ENCODE measurements at places on chromosomes 13 and 19.

DNA sequence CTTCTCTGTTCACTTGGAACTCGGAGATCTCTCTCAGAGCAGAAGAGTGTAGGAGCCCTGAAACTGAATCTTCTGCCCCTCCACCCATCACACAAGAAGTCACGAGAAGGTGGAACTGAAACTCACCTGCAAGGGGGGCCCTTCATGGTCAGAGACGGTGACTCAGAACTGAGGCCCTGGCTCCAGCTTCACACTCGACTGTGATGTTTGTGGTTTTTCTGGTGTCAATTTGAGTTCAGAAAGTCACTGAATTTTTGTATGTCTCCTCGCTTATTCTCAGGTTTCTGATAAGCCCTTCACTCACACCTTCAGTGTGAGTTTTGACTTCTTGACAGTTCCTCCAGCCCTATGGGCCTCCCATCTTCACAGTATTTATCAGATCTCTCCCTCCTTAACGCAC is 23.1 kb downstream of the SIGLEC5 start:
- DNase-seq, result no peak

DNA sequence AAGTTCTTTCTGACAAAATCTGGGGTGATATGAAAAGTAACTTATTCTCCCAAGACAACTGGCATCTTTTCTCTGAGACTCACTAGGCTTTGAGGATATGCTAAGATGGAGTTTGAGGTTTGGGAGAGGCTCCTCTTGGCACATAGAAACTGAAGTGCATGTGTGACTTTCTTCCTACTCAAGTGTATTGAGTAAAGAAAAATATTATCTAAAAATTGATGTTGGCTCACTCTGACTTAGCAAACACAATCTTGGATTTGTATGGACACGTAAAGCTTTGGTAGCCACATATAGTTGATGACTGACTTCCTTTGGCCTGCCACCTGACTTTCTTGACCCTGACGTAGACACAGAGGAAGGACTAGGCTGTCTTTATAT is 71.1 kb upstream of the KLF12 start:
- DNase-seq, result no peak

DNA sequence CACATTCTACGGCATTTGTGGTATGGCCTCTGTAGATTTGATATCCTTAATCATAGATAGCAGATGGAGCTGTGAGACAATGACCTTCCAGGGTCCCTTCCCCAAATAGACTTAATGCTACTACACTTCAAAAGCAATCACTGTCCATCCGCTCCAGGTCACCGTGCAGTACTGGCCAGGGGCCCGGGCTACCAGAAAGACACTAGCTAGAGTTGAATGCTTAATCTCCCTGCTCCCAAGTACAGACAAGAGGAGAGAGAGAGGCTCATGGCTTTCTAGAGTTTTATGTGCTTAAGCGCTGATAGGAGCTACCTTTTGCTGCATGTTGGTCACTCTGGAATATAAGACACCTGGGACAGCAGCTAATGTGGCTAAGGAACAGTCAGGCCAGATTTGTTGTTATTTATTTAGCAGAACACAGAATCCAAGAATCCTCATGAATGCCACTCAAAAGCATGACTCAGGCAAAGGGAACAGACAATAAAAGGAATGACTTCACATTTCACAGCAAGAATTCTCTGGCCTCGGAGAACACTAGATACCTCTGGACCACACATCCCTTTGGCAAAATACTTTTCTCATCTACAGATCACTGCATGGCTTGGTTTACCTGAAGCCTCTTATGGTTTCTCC is 165.0 kb downstream of the LACC1 start:
- no peak for DNase-seq

- no peak for DNase-seq
Measured at GRCh38 chr19:17109962-17110598, 34.5 kb downstream of the MYO9B start.

DNA sequence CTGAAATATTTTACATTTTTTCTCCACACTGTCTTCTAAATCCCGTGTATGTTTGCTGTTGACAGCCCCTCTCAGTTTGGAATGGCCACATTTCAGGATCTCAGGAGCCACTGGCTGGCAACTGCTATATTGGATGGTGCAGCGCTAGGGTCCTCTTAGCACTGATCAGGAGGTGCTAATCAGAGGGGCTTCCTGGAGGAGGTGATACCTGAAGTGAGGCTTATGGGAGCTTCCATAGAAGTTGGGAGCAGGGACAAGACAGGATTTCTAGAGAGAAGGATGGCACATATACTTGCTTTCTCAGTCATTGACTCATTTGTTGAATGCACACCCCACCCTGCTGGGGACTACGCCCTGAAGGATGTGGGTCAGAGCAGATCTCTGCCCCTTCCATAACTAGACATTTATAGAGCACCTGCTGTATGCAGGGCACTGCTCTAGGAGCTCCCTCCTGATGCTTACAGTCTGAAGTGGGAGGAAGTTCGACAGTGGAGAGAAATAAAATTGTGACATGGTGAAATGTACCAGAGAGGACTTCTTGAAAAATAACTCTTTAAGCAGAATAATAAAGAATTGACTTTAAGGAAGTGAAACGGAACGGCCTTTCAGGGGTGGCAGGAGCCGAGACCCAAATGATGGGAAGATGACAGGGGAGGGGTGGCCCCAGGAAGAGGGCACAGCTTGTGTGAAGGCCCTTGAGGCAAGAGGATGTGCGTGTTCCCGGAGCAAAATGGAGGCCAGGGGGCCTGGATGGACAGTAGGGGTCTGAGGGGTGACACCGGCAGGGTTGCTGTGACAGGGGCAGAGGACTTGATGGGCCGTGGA is 13.1 kb downstream of the AP2A1 start:
- DNase-seq, result no peak

DNA sequence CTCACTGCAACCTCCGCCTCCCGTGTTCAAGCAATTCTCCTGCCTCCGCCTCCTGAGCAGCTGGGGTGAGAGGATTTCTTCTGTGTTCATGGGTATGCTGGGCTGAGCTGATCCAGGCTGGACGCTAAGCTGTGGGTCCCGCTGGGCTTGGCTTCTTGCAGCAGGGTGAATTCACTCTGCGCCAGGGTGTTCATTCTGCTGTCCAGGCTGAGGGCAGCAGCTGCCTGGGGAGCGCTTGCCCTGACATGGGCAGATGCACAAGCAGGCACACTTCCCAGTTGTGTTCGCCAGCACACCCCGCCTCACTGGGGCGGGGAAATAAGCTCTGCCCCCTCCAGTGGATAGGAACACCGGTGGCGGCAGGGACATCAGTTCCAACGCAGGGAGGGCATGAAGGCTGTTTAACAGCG is 7.3 kb upstream of the INAFM1 start:
- DNase-seq, result peak; percentile 20

DNA sequence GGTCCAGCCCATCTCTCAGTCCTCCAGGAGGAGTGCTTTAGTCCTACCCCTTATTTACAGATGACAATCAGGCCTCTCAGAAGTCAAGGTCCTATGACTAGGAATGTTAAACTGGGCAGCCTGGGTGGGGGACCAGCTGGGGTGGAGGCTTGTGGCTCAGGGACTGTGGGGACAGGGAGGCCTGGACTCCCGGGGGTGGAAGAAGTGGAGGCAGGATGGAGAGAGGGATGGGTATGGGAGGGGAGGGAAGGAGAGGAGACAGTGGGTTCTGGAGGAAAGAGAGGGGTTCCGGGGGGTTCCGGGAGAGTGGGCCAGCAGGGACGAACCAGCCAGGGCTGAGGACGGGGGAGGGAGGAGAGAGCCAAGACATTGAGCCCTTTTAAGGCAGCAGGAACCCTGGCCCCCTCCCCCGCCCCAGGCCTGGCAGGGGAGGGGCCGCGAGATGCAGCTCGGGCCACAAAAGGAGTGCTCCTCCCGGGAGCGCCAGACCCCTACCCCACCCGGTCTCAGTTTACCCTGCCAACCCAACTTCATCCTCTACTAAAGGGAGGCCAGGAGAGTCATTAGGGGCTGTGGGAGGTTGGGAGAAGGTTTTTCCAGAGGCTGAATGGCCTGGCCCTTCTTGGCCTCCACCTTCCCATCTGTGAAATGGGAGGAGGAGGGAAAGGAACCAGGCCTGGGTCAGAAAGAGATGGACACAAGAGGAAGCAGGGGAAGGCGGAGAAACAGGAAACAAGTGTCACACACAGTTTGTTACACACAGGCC is 1.7 kb downstream of the DMPK start:
- no peak for DNase-seq

GRCh38 chr13:85816413-85816812 is 17.2 kb upstream of the SLITRK6 start:
- no peak for DNase-seq

DNA sequence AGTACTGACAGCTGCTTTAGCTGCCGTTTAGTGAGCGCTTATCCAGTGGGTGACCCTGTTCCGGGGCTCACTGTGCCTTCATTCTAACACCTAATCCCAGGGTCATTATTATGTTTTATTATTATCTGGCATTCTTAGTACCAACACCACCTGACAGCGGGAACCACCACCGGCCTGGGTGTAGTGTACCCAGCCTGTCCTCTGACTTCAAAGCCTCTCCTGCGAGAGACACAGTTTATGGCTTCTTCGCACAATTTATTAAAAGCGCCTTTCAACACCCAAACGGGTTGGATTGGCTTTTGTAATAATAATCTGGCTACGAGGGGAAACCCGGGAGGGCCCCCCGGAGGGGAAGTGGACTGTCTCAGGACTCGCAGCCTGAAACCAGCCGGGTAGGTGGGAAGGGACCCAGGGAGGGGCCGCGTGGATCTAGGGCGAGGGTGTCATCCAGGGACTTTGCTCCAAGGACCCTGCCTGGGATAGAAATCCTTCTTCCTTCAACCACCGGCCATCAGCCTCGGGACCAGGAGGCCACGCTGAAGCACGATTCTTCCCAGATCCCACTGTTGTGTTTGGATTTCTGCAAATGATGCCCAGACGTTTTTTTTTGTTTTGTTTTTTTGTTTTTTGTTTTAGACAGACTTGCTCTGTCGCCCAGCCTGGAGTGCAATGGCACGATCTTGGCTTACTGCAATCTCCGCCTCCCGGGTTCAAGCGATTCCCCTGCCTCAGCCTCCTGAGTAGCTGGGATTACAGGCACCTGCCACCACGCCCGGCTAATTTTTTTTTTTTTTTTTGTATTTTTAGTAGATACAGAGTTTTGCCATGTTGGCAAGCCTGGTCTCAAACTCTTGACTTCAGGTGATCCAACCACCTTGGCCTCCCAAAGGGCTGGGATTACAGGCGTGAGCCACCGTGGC is 1.6 kb upstream of the ZBTB7A start:
- no peak for DNase-seq

DNA sequence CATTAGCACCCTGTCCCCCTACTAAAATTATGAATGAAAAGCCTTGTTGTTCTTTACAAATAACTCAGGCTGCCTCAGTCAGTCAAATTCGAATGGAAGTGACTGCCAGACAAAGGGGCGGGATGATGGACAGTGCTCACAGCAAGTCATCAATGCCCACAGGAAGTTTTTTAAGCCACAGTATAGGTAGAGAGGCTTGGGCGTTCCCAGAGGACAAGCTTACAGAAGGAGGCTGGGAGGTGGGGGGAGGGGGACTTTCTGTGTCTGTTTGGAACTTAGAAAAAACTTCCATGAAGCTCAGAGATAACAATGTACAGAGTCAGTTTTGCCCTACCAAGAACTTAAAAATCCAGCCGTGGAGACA is 18.5 kb upstream of the SPRY2 start:
- DNase-seq, result no peak

- no peak for DNase-seq
Measured at GRCh38 chr13:112826565-112826964, 136.7 kb downstream of the ATP11A start.

GRCh38 chr13:29969286-29969685 is 118.9 kb upstream of the UBL3 start:
- DNase-seq, result peak; percentile 91

DNA sequence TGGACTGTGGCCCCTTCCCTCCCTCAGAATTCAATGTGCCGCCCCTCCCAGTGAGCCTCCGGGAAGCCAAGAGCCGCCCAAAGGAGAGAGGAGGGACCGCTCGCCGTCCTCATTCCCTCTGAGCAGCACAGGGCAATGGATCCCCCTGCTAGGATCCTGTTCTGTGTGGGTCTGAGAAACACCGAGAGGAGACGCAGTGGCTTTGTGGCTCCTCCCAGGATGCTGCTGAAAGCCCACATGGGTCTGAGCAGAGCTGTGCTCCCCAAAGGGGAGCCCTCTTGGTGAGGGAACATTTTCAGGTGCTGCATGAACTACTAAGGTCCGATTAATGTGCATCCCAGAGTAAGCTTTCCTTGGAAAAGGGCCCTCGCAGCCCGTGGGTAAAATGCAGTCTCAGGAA is 30.4 kb downstream of the DHRS12 start:
- no peak for DNase-seq
